Cerebellar nuclear complex (tissue), 1 donor: ENCODE measurements at places on chromosomes 6 and 20.

DNA sequence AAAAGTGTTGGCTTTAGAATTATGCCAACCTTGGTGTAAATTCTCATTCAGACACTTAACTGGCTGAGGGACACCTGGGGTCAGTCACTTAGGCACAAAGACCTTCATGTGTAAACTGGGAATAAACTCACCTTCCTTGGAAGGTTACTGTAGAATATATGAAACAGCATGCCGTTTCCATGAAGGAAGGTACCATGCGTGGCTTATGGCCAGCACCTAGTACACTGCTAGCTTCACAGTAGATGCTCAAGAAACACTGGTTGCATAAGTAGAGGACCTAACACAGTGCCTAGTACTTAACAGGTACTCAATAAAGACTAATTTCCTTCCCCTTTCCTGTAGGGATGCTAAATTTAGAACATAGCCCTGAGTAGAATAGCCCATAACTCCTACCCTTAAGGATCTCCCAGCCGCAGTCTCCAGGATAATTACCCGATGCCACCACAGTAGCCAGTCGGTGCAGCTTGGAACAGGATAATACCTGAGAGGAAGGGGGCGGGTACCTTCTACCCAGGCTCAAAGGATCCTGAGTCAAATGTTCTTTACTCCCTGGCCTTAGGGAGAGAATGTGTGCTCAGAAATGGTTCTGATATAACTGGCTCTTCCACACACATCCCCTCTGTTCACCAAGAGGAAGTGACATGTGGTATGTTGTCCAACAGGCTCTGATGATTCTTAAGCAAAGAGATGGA, 3.6 kb downstream of the BCL2L1 start:
- no peak for DNase-seq

DNA sequence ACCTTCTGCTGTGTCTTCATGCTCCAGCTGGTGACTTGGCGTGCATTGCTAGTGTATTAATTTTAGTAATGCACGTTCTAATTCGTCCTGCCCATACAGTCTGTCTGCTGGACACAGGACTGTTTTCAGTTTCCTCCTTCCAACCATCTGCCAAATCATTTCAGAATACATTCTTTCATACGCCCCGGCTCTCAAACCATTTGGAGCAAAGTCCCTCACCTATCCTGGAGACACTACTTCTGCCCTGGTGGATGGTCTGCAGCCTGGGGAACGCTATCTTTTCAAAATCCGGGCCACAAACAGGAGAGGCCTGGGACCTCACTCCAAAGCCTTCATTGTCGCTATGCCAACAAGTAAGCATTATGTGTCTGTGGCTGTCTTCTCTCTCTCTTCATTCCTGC, 60.5 kb downstream of the FNDC1 start:
- no peak for DNase-seq

DNA sequence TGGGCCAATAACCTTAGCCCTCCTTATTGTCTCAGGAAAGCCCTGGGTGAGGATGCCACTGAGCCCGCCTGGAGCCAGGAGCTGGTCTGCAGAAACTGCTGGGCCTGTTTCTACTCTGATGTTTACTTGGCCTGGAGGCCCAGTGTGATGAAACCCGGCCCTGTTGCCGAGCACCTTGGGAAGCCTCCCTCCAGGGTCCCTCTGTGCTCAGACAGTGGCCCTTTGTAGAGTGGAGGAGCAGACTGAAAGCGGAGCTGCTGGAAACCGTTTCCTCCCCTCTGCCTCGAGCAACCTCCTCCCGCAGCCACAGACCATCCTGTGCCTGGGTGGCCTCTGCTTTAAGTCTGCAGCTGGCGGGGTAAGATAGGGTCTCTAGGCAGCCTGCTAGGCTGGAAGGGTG, 84.1 kb upstream of the EPB41L1 start:
- no peak for DNase-seq

DNA sequence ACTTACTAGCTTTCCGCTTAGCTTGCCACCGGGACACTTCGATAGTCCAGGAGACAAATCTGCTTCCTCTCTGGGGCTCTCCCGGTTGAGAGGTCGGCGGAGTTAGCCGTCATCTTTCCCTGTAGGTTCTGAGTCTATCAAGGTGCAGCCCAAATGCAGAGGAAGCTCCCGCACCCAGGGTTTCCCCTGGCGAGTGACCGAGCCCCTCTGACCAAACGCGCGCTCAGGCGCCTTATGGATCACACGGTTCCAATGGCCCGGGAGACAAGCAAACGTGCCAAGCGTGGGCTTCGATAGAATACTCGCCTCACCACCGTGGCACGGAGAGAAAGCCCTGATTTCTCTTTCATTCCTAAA, 15.8 kb upstream of the FOXC1 start:
- DNase-seq, result no peak

GRCh38 chr6:91352321-91352720, 765.4 kb upstream of the MAP3K7 start:
- no peak for DNase-seq

GRCh38 chr6:13251242-13251641, 77.1 kb downstream of the TBC1D7 start:
- no peak for DNase-seq

DNA sequence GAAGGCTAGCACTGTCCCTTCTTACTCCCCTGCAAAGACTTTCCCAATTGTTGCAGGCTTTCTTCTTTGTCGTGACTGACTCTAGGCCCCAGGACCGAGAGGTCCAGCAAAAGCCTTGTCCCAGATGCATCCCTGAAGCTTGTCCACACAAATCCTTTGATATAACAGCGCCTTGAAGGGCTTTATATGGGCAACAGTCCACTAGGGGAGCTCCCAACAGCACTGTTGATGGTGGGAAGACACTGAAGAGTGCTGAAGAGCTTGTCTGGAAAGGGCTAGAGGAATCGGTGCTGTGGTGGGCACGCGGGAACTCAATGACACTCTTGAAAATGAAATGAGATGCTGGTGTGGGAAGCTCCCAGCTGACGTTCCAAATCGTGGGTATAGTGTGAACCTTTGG, 316.1 kb upstream of the CDH4 start:
- no peak for DNase-seq

DNA sequence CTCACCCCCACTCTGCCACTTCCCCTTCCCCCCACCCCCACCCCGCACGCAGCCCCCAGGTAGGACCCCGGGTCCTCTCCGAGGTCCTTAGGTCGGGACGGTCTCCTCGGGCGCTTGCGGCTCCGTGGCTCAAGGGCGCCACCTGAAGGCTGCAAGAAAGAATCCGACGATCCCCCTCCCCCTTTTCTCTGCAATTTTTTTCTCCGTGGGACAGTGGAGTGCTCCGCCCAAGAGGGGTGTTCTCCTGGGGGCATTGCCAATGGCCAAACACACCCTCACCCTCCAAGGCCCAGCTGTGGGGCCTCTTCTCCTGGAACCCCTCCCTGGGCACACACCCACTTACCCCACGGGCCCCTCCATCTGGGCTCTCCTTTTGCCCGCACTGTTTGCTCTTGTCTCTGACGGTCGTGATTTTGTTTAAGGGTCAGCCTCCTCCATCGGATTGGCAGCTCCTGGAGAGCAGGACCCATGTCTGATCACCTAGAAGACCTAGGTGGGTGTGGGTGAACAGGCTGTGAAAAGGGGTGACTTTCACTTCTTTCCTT, 1.1 kb upstream of the TMEM74B start:
- DNase-seq, result no peak

DNA sequence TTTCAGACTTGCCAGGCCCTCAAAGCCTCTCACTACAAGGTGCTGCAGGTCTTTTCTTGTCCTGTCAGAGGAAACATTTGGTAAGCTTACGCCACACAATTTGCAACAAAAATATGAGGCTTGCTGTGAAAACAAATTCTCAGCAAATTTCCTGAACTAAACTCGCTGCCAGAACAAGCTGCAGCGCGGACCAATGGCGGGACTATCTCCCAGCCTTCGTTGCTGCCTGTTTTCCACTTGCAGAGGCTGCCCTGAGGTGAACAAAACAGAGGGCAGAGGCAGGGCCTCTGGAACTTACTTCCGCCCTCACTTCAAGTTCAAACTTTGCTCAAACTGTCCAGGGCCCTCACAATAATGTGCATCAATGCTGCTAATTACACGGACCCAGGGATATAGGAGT, 12.4 kb downstream of the UQCC2 start:
- no peak for DNase-seq

DNA sequence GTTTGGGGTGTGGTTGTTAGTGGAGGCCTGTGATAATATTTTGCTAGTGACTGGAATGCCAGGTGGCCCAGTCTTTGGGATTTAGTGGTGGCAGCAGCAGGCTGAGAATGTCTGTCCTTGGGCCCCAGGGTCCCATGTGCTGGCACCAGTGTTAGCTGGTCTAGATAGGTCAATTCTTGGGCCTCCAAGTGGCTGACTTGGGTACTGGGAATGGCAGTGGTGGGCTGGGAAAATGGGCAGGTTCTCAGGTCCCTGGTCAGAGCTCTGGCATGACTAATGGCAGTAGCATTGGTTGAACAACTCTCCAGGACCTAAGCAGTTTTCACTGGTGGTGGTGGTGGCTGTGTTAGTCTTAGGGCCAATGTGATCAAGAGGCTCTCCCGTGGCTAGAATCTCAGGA, 50.3 kb downstream of the OLIG3 start:
- DNase-seq, result no peak

DNA sequence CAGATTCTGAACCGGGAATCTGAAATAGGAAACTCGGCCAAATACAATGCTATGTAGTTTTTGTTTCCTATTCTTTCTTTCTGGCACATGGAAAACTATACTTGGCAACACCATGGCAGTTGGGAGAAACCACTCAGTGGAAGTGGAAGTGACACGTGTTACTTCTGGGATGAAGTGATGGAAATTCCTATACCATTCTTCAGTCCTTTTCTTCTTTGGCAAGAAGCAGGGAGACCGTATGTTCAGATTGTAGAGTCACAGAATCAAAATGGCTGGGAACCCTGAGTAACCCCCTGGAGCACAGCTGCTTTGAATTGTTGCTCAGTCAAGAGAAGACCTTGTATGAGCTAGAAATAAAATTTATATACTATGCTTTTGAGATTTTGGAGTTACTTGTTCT, 18.8 kb upstream of the TINAG start:
- DNase-seq, result no peak

- peak; percentile 84 for DNase-seq
Measured at GRCh38 chr20:49381558-49382493, 100.6 kb downstream of the KCNB1 start.

- no peak for DNase-seq
Measured at GRCh38 chr20:41418739-41419293, 52.2 kb upstream of the EMILIN3 start.

DNA sequence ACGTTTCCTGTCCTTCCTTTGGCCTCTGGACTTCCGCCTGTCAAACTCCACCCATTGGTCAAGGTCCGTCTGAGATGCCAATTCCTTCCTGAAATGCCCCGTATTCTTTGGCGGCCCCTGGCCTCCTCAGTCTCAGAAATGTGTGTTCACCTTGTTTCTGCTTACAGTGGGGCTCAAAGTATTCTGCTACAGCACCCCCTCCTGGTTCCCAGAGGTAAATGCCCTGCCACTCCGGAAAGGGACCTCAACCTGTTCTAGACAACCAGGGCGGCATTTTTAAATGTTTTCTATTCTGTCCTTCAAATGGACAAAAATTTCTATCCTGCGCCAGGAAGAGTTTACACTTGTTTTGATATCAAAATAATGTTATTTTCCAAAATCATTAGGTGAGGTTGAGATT, 12.1 kb upstream of the PAX1 start:
- DNase-seq, result no peak
